GM19239 (cell line): ENCODE measurements at places on chromosomes 6 and 20.

DNA sequence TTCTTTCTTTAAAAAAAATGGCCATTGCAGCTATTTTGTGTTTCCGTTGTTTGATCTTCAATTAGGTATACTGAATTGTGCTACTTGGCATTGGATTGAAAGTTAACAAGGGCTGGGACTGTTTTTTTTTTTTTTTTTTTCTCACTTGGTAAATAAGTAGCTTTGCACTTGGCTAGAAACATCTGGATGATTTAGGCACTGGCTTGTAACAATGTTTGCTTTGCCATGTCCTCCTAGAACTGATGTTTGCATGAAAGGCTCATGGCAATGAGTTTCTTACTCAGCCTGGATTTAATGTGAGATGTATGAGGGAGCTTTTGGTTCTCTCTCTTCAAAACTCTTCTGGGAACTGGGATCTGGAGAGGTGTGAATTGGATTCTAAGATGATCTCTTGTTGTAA lies 414.1 kb downstream of the CDH26 start:
- DNase-seq = no peak

GRCh38 chr6:84582997-84583396 lies 181.4 kb downstream of the TBX18 start:
- no peak for DNase-seq

GRCh38 chr20:40486297-40486696 lies 202.7 kb downstream of the MAFB start:
- no peak for DNase-seq

DNA sequence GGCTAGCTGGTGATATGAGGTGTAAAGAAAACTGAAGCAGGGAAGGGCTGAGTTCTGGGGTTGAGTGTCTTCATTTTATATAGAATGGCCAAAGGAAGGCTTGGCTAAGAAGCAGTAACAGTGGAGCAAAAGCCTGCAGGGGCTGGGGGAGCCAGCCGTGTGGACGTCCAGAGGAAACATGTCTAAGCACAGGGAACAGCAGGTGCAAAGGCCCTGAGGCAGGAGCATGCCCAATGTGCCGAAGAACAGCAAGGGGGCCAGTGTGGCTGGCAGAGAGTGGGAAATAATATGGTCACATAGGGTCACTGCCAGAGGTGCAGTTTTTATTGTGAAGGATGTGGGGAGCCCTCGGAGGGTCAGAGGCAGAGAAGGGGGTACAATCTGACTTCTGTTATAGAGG lies 60.5 kb upstream of the KCNG1 start:
- DNase-seq = no peak

GRCh38 chr6:84103029-84103428 lies 69.5 kb downstream of the MRAP2 start:
- no peak for DNase-seq

GRCh38 chr6:28337121-28337520 lies 1.2 kb upstream of the ZSCAN31 start:
- DNase-seq = no peak

- DNase-seq = no peak
These were observed 9.8 kb downstream of the SLC17A5 start for GRCh38 chr6:73644030-73644429.

- DNase-seq = no peak
These were observed 16.9 kb downstream of the RARS2 start for GRCh38 chr6:87572883-87573282.

DNA sequence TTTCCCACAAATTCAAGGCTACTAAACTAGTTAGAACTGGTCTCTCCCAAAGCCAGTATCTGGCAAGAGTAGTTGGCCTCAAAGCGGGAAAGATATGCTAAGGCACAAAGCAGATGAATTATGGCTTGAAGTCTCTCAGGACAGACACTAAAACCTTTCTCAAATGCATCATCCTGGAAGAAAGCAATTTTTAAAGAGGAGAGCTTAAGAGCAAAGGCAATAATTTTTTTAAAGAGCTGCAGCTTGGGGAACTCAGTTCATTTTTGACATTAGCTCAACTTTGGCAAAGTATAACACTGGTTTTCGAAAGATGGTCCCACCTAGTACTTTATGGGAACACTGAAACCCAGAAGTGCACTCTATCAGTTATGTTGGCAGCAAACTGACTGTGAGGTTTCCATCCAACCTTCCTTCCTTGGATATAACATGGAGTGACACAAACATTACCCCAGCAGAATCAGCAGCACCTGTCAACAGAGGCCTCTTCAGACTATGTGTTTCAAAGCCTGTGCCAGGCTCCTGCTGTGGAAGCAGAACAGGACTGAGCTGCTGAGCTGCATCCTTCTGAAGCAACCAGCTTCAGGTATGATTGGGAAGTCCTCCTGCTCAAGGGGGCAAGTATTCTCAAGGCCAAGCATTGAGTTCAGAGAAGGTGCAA lies 852.3 kb upstream of the HS3ST5 start:
- DNase-seq = no peak

- no peak for DNase-seq
These were observed 109.3 kb downstream of the CDC5L start for GRCh38 chr6:44496665-44497369.

DNA sequence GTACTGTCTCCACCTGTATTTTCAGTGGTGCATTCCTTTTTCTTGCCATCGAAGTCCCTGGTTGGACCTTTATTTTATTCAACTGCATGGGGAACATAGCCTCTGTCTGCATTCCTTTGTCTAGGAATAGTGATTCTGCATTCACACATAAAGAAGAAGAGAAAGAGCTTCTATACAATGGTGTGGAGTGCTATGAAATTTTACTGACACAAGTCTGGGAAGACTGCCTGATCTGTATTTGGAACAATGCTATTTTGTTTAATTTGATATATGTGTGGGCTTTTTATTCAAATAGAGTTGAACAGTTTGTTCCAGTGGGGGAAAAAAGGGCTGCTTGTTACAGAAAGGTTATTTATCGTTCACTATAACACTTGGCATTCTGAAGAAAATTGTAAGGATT lies 375.7 kb upstream of the POU3F2 start:
- no peak for DNase-seq

DNA sequence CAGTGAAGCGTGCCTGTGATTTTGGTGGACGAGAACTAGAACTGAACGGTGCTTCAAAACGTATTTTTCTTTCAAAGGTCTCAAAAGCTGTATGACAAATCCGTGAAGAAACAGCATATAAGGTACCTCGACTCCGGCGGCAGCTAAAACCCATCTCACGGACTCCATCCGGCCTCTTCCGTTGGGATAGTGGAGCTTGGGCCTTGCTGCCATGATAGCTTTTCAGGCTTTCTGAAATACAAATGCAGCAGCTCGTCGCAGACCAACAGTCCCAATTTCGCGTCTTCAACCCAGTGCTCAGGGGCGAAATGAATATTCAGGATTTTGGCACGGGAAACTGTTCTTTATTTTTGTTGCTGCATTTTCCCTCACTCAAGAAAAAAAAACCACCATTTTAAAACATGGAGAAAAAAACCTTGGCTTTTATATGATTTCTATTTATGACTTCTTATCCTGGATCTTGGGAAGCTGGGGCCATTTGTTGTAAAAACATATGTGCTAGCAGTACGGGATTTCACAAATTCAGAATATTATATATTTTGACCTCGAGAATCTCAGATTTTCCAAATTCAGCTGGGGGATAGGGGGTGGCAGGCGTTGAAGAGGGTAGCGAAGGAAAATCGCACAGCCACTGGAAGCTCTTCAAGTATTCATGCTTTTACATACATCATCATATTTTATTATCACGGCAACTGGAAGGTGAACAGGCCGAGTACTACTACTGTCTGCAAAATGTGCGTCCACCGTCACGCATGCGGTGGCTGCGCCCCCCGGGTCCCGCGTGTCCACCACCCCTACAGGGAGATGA lies 849 bp downstream of the GSTA4 start:
- DNase-seq = no peak

DNA sequence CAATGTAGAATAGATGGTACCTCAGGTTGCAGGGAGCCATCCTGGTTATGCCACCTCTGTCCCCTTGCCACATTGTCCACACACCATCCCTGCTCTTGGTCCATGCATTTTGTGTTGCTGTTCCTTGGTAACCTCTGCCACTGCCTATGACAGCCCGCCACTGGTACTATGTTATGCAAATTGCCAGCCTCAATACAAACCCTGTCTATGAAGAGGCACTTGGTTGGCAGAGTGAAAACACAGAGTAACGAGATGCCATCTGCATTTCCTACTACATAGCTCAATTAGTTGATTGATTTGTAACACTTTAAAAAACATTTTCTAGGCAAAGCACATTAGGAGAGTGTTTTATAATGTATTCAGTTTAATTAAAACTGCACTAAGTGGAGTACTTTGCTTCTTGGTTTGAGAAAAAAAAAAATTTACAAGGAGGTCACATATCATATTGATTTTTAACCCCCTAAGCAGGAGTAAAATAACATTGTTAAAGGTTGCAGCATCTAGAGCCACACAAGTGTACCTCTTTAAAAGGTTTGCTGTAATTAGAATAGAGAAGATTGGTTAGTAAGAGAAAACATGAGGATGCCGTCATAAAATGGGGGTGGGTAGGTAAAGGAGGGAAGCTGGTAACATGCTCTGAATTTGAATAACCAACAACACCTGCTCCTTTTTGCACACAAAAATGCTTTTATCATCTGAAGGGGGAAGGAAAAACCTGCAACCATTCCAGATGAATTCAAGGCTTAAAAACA lies 817.1 kb downstream of the KIF16B start:
- no peak for DNase-seq

DNA sequence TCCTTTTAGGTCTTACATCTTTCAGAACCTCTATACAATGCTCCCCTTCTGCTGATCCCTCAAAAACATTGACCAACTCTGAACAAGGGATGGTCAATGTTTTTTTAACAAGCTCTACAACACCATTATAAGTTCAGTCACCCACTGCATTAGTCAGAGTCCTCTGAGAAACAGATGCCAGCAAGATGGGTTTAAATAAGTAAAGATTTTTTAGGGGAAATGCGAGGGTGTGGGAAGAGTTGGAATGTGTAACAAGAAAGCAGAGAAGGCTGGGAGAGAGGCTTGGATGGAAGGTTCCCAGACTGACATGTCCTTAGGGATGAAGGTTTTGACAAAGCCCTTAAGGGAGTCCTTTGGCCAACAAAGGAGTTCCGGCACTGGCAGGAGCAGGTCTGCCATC lies 478.3 kb downstream of the FRK start:
- no peak for DNase-seq

- no peak for DNase-seq
These were observed 59.8 kb upstream of the FNDC1 start for GRCh38 chr6:159109391-159109790.

DNA sequence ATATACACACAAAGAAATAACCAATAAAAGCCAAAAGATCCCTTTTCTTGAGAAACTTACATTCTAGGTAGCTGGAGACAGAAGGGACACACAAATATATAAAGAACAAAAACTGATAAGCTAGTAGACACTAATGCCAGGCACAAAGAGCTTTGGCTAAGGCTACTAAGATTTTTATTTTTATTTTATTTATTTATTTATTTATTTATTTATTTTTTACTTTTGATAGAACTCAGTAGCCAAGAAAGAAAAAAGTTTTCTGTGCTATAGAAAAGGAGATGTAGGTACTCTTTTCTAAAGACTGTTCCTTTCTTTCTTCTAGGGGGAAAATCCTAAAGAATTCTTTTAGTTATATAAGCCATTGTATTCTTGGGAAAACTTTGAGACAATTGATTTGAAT lies 34.1 kb downstream of the THEMIS start:
- DNase-seq = no peak

DNA sequence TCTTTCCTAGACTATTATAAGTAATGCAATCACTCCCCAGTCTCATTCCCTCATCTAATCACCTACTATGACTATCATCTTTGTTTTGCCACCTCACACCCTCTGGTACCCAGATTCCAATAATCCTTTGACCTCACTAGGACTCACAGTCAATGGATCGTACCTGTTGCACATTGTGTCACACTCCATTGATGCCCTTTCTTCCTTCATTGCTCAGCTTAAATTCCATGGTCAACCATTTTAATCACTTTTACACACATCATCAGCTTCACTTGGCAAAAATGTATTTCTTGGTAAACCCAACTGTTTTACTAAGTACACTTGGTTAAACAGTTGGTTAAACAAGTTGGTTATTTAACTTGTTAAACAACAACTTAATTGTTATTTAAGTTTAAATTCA lies 44.0 kb downstream of the CEP162 start:
- DNase-seq = no peak

DNA sequence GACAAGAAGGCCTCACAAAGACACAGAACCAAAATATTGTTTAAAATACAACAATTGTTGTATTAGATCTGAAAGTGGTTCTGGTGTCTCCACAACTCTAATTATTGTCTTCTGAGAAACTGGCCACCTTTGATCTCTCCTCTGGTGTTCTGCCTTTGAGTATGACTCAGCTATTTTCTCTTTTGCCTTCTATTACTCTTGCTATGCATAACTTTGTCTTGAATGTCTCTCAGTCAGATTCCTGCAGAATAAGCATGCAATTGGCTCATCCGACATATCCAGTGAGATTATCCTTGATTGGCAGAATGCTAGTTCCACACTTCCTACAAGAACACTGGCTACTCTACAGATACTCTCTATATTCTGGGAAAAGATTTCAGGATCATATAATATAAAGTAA lies 14.3 kb upstream of the EPM2A start:
- no peak for DNase-seq

GRCh38 chr6:3228046-3228671 lies 706 bp upstream of the TUBB2B start:
- DNase-seq = no peak

DNA sequence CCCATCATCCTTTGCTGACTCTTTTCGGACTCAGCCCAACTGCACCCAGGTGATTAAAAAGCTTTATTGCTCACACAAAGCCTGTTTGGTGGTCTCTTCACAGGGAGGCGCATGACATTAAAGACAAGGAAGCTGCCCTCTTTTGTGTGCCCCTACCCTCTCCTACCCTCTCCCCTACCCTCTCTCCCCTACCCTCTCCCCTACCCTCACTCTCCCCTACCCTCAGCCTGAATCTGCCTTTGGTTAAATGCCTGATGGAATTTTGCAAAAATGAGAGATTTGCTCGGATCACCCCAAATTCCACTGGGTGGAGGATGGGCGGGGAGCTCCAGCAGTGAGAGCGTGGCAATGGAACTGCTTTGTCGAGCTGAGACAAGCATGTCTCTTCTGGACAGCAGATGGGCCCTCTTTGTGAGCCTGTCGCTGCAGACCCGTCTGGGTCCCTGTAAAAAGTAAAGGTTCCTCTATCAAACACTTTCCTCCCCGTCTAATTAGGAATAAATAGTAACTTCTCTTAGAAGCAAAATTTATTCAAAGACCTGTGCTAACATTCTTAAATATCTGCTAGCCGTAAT lies 76.4 kb upstream of the MLN start:
- no peak for DNase-seq

GRCh38 chr6:83132121-83132520 lies 60.9 kb downstream of the PGM3 start:
- no peak for DNase-seq

DNA sequence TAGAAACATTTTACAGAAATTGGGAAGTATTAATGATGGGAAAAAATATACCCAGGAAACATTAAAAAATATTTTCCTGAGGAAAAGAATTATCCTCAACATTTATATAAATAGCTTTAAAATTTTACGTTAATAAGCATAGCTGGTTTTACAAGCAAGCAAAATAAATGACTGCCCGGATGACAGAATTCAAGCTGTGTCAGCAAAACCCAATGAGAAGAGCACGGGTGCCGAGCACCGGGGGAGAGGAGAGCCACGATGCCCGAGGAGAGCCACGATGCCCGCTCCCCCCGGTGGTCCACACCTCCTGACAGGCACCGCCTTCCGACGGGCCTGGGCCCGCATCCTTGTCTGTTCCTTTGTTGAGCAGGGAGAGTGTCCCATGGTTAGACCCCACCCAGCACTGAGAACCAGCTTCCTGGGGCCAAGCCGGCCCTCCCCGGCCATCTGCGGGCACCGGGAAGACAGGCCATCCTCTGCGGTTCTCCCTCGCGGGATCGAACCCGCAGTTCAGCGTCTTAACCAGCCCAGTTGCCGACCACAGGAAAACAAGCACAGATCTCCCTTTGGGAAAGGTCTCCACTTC lies 63.3 kb upstream of the PDE10A start:
- no peak for DNase-seq
